ENCODE measurements at places on chromosomes 16 and 17.

DNA sequence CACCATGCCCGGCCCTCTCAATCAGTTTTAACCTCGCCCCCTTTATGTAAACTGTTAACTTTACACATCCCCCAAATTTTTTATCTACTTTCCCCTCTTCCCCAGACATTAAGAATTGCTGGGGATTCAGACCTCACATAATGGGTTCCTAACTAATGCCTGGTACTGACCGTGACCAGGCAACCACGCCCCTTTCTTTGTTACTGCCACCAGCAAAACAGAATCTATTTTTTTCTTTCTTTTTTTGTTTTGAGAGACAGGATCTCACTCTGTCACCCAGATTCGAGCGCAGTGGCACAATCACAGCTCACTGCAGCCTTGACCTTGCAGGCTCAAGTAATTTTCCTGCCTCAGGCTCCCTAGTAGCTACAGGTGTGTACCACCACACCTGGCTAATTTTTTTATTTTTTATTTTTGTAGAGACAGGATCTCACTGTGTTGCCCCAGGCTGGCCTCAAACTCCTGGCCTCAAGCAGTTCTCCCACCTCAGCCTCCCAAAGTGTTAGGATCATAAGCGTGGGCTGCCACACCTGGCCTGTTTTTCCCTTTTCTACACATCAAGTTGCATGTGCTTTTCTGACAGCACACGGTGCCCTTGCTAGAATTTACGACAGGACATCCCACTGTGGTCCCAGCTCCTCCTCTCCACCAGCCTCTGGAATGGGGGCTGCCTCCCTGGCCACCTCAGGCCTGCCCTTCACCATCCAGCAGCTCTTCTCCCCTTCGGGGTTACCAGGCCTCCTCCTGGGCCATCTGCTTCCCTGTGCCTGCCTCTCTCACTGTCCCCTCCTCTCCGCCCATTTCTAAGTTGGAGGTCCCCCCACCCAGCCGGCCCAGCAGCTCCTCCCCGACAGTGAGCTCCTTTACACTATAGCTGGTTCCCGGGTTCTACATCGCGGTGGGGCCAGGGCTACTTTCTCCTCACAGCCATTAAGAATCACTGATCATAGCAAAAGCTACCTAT, 10.8 kb downstream of the CPNE2 start:
- no peak for DNase-seq

DNA sequence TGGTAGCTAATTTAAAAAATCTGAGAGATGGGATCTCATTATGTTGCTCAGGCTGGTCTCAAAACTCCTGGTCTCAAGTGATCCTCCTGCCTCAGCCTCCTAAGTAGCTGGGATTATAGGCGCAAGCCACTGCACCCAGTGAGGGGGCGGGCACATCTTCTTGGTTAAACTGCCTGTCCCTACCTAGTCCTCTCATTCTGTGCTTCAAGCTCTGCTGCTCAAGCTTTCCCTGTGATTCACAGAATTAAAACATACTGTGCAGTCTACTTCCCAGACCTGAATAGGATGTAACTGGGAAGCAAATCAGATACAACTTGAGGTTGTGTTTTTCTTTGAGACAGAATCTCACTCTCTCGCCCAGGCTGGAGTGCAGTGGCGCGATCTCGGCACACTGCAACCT, 2.3 kb downstream of the MRPL38 start:
- DNase-seq: no peak

- no peak for DNase-seq
Measured at GRCh38 chr16:12629271-12629670, 174.4 kb downstream of the CPPED1 start.

DNA sequence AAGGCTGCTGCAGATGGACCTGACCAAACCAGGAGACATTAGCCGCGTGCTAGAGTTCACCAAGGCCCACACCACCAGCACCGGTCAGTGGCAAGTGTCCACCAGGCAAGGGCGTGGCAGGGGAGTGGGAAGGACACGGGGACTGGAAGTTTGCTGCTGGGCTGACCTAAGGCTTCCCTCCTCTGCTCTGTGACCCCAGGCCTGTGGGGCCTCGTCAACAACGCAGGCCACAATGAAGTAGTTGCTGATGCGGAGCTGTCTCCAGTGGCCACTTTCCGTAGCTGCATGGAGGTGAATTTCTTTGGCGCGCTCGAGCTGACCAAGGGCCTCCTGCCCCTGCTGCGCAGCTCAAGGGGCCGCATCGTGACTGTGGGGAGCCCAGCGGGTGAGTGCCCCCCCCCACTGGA, 4.8 kb downstream of the HSD11B2 start:
- no peak for DNase-seq

DNA sequence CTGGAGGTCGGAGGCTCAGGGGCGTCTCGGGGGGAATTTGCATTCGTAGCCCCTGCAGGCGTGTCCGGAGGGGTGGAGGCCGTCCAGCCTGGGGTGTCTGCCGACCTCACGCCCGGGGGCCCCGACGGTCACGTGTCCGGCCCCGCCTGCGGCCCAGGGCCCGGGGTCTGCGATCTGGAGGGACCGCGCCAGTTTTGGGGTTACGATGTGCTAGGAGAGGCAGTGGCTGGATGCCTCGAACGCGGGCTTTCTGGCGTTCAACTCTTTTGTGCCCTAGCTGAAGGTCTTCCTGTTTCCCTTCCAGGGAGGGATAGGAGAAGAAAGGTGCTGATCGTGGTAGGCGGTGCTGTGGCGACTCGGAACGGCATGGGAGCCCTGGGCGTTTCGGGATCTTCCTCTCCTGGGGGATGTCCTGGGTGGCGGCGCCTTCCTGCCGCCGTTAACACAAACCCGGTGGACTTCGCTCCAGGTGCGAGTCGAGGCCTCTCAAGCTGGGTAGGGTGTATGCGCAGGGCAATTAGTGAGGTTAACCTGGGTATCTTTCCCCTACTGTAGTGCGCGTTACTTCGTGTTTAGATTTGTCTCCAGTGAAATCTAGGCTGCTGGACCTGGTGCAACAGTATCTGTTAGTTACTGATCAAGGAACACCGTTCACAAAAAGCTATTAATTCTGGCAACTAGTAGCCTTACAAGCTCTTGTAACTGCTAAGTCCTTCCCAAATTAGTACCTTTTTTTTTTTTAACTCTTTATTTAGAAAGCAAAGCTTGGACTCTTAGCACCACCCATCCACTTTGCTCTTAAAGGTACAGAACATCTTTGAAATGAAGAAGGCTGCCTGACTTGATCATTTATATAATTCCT, 1.3 kb downstream of the AKAP1 start:
- no peak for DNase-seq

DNA sequence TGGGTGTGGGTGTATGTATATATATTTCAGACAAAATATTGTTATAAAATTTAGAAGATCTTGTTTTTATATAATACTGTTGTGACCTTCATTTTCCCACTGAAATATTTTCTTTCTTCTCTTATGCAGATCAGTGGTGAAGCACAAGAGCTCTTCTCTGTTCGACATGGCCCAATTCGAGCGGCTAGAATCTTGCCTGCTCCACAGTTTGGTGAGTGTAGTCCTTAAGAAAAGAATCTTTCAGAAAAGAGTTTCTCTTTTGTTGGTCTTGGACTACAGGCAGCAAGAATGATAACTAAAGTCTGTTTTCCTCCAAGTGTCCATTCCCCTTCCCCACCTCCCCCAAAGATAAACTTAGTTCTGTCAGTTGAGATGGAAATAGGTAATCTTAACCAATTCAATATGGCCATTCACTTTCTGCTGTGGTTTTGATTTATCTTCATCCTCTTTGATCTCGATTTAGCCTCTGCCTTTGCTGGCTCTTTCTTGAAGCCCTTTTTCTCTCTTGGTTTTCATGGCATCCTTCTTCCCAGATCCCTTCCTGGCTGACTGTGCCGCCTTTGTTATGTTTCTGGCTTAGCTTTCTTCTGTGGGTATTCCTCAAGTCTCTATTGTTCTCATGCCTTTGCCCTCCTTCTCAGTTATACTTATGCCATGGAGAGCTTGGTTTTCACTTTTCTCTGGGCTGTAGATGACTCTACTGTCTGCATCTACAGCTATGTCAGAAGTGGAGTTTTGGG, 69.6 kb downstream of the BCAS3 start:
- no peak for DNase-seq

DNA sequence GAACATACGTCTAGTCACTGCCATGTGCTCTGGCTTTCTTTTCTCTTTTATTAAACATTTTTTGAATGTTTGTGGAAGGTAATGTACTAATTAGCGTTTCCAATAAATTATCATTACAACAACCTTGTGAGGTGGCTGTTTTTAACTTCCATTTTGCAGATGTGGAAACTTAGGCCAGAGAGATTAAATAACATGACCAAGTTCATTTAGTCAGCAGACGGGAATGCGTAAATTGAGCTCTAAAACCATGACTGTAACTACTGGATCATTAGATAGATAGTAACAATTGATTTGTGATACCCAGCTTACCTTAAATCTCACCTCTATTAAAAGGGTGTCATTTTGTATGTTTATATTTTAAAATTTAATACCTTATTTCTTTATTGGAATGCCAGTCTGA, 49.4 kb downstream of the RABEP1 start:
- no peak for DNase-seq

GRCh38 chr16:21610766-21611165, 11.4 kb downstream of the METTL9 start:
- no peak for DNase-seq

DNA sequence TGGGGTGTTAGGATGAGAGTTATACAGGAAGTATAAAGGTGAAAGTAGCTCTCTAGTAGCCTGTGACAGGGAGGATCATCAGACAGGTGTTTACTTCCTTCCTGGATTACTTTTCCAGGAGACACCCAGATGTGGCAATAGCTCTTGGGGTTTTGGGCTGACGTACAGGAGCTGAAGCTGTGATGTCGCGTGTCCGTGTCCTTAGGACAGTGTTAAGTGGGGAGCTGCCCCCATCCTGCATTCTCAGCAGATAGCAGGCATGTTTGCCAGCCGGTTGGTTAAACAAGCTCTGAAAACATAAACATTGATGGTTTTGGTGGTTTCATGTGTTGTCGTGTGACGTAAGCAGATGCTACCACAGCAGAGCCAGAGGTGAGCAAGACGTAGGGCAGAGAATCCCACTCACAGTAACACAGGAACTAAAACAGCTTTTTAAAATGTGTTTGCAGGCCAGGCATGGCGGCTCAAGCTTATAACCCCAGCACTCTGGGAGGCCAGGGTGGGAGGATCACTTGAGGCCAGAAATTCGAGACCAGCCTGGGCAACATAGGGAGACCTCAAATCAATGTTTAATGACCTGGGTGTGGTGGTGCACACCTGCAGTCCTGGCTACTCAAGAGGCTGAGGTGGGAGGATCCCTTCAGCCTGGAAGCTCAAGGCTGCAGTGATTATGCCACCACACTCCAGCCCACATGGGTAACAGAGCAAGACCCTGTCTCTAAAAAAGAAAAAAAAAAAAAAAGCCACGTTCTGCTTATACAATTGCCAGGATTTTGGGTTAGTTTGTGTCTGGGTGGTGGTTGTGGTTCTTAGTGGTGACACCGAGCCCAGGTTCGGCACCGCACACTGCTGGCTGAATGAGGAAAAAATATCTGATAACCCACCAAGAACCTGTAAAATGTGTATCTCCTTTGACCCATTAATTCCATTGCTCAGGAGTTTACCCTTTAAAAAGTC, 18.2 kb upstream of the IL17C start:
- DNase-seq: no peak

- DNase-seq: no peak
Measured at GRCh38 chr17:19948116-19948943, 29.3 kb downstream of the AKAP10 start.

DNA sequence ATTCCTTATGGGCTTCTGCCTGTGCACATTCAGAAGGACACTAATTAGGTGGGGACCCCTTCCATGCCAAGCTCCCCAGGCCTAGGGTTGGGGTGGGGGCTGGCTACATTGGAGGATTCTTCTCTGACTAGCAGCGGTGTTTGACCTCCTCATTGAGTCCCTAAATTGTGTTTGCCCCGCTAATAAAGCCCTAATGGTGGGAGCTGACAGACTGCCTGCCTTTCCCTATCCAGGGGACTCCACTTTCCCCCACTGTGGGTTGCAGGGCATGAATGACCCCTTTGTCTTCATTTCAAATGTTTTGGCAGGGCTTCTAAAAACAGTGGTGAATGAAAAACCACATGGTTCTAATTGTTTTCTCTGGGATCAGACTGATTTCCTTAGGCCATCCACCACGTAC, 476.8 kb upstream of the CDH11 start:
- no peak for DNase-seq

- DNase-seq: no peak
Measured at GRCh38 chr17:43381621-43382020, 17.2 kb upstream of the ARL4D start.

DNA sequence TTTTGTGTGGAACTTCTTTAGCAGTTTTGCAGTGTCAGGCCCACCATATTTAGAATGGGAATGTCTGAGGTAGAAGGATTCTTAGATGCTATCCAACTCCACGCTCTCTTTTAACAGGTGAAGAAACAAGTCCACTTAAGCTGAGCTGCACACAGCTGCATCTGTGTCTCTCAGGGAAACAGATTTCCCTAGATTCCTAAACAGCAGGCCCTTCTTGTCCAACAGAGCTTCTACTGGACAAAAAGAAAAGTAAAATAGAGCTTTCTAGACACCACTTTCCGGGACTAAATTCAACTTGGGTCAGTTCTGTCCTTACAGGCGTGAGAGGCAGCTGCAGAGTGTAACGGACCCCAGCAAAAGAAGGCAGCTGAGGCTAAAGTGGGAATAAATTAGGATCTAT, 51.7 kb downstream of the SNX11 start:
- no peak for DNase-seq

GRCh38 chr17:63349478-63350000, 96.6 kb downstream of the CYB561 start:
- no peak for DNase-seq

- DNase-seq: no peak
Measured at GRCh38 chr17:65697661-65698060, 136.2 kb upstream of the AXIN2 start.

GRCh38 chr17:42399948-42400843, 12.0 kb upstream of the STAT3 start:
- DNase-seq: no peak

GRCh38 chr17:39364236-39365025, 37.0 kb downstream of the FBXL20 start:
- no peak for DNase-seq

GRCh38 chr17:72733619-72734282, 358.7 kb downstream of the SLC39A11 start:
- DNase-seq: no peak

GRCh38 chr16:35690413-35690812, 2231.0 kb downstream of the TP53TG3F start:
- DNase-seq: no peak

GRCh38 chr17:17474341-17474740, 2.5 kb upstream of the MED9 start:
- DNase-seq: no peak

DNA sequence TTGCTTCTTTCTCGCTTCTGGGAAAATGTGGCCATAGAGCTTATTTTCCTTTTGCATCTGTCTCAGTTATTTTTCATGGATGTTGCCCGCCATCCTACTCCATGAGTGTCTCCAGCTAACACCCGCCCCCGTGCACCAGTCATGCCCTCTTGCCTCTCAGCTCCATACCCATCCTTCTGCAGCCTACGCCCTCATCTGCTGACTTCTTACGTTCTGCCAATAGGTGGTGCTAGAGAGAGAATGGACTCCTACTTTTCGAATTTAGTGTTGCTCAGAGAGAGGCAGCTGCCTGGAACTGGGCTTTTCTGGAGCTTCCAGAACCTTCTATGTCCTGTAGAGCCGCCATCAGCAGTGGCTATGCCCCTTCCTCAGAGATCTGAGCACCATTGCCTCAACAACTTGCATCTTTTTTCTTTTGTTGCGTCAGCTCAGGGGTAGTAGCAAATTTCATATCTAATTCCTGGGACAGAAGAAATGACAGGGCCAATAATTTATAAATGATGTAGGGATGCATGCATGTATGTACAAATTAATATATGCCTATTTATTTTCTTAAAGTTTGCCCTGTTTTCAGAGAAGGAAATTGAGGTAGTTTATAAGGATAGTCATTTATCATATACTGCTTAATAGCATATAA, 119.7 kb upstream of the MYOCD start:
- DNase-seq: no peak
